ENCODE measurements at places on chromosomes 6 and 20.

DNA sequence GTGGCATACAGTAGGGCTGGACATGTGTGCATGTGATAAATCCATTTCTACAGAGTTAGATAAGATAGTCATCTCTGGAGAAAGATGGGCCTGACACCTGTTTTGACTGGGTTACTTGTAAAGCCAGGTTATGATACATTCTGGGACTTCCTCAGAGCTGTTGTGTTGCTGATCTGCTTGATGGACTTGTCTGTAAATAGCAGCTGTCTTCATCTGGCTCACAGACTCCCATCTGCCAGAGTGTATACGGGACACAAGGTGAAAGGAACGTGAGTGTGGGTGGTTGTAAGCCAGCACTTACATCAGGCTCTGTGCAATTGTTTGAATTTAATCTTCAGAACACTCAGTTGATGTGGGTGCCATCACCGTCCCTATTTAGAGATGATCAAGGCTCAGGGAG, 49.8 kb downstream of the ZDHHC14 start:
- DNase-seq, result peak; percentile 77

- DNase-seq, result no peak
These were observed 36.9 kb upstream of the CD93 start for GRCh38 chr20:23122796-23123655.

- DNase-seq, result peak; percentile 84
These were observed 128.0 kb downstream of the RIN2 start for GRCh38 chr20:19885939-19886660.

DNA sequence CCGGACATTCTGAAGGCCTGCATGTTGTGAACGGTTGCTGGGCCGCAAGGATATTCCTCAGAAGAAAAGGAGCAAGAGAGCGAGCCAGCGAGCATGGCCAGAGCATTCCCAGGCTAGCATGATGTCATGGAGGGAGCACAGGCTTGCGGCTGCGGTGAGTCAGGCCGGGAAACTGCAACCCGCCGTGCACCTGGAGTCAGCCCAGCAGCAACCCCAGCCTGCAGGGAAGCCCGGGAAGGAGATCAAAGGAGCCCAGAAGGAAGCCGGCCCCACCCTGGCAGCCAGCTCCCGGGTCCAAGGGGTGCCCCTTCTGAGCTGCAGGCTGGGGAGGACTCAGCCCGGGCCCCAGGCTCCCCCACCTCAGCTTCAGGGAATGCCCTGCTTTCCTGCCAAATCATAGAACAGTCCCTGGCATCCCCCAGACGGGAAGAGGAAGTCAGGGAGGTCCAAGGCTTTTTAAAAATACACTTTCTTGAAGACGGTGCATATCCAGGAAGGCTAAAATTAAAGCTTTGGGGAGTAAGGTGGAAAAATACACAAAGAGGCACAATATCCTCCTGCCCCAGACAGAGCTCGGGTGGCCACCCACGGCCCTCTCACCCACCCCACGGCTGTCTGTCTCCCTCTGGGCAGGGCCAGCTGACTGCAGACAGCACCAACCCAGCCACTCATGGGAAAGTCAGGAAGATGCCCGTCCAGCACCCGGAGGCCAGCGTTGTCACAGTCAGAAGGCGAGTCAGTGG, 53.7 kb downstream of the BMP7 start:
- no peak for DNase-seq

DNA sequence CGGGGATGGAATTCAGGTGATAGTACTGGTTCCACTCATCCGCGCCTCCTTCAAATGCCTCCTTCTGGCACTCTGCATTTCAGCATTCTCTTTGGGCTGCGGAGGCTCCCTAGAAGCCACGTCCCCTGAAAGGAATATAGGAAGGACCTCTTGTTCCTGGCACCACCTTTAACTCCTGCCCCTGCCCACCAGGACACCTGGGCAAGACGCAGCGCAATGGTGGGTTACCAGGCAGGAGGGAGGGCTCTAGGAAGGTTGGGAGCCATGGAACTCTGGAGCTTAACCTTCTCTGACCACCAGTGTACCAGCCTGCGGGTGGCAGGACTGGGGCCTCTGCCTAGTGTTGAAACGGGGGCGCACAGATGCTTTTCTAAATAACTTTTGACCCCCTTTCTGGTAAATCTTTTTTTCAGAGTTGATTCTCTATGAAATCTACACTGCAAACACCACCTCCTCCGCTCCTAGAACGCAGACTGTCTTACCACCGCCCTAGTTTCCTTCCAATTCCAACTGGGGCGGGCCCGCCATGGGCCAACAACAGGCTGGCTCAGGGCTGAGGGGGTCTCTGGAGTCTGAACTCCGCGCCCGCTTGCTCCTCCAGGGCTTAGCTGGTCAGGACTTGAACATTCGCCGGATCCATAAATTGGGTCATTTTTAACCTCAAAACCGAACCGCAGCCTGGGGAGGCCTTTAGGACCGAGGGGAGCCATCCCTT, 871 bp upstream of the SYNDIG1 start:
- DNase-seq, result no peak

DNA sequence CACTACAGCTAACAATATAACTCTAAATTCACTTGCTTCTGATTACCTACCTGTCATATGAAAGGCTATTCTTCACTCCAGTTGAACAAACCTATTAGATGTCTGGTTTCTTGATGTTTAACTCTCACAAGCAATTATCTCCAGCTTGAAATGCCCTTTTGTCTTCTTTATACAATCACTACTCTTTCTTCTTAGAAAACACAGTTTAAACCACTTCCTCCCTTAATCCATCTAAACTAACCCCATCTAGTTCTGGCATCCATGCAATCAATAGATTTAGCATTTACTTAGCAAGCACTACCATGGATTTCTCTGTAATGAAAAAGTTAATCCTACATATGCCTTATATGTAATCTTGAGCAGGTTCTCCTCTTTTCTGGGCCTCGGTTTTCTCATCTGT, 127.3 kb downstream of the ATXN1 start:
- DNase-seq, result no peak

DNA sequence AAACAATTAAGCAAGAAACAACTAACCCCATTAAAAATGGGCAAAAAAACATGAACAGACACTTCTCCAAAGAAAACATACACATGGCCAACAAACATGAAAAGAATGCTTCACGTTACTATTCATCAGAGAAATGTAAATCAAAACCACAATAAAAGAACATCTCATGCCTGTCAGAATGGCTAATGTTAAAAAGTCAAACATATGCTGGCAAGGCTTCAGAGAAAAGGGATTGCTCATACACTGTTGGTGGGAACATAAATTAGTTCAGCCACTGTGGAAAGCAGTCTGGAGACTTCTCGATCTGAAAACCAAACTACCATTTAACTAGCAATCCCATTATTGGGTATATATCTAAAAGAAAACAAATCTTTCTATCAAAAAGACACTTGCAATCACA, 217.5 kb downstream of the TINAG start:
- no peak for DNase-seq

DNA sequence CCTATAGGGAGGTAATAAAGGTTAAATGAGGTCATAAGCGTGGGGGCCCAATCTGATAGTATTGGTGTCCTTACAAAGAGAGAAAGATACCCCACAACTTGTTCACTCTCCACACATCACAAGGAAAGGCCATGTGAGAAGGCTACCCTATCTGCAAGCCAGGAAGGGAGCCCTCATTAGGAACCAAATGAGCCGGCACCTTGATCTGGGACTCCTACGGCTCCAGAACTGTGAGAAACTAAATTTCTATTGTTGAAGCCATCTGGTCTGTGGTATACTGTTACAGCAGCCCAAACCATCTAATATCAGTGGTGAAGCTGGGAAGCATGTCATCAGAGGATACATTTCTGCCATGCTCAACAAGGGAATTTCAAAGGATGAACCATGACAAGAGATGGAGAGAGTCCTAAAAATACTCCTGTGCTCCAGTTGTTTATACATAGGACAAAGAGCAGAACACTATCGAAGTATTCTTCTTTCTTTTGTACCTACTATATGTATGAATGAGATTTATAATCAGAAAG, 10.4 kb downstream of the COX7A2 start:
- no peak for DNase-seq

GRCh38 chr6:66051812-66052211, 344.8 kb upstream of the EYS start:
- DNase-seq, result no peak

GRCh38 chr6:51675020-51675921, 412.1 kb downstream of the PKHD1 start:
- peak; percentile 46 for DNase-seq

DNA sequence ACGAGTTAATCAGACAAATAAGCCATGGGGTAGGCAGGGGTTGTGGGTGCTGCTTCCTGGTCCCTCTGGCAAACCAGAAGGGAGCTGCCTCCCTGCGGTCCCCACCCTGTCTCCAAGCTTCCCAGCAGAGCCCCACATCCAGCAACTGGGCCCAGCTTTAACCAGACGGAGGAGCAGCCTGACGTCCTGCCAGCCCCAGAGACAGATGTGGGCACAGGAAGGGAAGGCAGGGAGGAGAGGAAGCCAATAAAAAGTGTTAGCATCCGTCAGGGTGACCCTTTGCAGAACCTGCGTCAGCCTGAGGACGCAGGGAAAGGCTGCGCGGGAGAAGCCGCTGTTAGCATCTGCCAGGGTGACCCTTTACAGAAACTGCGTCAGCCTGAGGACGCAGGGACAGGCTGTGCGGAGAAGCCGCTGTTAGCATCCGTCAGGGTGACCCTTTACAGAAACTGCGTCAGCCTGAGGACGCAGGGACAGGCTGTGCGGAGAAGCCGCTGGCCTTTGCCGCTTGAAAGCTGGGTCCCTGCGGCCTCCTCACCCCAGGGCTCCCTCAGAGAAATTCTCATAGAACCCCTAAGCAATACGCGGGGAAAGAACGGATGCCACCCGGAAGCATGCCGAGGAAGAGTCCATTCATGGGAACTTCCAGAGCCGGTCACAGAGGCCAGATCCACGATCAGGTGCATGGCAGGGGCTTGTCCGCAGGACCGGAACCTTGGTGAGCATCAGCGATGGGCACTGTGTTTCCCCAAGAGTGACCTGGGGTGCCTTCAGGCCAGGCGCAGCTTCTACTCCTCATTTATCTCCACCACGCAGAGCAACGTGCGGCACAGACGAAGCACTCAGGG, 15.9 kb downstream of the DLL1 start:
- no peak for DNase-seq

GRCh38 chr6:16040628-16040974, 88.3 kb upstream of the MYLIP start:
- DNase-seq, result no peak

GRCh38 chr6:15290962-15291704, 45.3 kb downstream of the JARID2 start:
- peak; percentile 79 for DNase-seq

- peak; percentile 86 for DNase-seq
These were observed 65.1 kb downstream of the PLG start for GRCh38 chr6:160766989-160767646.

- no peak for DNase-seq
These were observed 88.3 kb downstream of the DLL1 start for GRCh38 chr6:170202416-170203135.

GRCh38 chr6:148001844-148002642, 340.6 kb upstream of the SASH1 start:
- no peak for DNase-seq

DNA sequence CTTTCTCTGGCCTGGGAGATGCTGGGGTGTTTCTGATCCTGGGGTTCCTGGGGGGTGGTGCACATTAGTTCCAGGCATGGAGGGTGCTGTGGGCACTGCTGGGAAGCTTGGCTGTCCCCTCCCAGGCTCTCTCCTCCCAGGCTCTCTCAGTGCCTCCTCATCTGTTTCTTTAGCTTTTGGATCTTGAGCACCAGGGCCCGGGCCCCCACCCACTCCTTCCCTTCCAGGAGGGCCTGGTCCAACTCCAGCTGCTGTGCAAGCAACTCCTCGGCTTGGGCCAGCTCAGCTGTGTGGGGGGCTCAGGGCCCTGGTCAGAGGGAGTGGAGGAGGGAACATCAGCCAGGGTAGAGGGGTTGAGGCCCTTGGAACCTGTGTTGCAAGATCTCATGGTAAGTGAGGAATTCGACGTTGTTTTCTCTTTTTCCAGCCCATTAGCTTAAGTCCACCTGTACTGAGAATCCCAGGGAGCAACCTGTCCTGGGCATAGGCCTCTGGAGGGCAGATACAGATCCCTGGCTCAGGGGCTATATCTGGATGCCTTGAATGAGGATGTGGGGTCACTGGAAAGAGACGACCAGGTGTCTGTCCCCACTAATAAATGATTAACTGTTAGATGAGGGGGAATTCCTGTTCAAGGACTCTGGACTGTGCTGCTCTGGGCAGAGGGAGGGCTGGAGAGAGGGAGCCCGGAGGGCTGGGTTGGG, 34.5 kb upstream of the HLA-A start:
- no peak for DNase-seq

DNA sequence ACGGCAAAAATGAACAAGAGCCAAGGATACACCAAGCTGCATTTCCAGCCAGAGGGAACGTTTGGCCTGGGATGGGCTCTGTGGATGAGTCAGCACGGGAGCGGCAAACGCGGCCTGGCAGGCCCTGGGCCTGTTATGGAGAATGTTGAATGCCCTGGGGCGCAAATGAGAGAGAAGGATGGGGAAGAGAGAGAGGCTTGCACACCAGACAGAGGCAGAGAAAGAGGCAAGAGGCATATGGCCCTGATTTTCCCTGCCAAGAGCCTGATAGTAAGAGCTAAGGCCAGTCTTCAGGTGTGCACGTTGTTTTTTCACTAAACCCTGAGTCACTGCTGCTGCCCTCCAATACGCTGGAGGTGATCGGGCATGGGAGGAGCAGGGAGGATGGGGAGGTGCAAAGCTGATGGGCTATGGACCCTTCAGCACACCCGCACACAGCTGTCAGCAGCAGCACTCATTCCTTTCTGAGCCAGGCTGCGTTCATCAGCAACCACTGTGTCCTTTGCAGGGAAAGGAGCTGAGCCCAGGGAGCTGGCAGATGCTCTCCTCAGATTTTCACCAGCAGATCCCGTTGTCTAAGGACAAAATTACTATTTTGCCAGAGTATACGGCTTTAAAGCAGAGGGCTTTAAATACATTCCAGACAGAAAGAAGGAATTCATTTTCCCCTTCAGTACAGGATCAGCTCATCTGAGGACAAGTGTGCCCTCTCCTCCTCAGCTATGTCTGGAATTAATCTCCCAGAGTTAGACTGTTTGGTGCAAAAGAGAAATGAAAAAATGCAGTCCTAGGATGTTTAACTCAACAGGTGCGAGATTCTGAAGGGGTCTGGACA, 61.7 kb upstream of the SLC22A23 start:
- DNase-seq, result peak; percentile 61

- DNase-seq, result peak; percentile 28
These were observed 84.0 kb upstream of the SMLR1 start for GRCh38 chr6:130743175-130743574.

- DNase-seq, result no peak
These were observed 59.1 kb downstream of the RIPOR3 start for GRCh38 chr20:50632236-50632635.

GRCh38 chr6:36616893-36617521, 22.8 kb downstream of the SRSF3 start:
- no peak for DNase-seq

GRCh38 chr6:10256113-10256690, 158.7 kb downstream of the TFAP2A start:
- peak; percentile 32 for DNase-seq

Data from NCI-H82 (cell line).